ENCODE measurements at places on chromosomes 4 and X. TPM values are rescaled to one million over a fixed set of nuclear protein-coding genes. Genes with fewer than 3 reads are reported as not detected.

The LUZP4 gene
- total RNA-seq: not detected

The AKAP14 gene
- not detected for total RNA-seq

The IL2 gene
- not detected for total RNA-seq

The NDUFB11 gene
- total RNA-seq: 64.7 TPM

The RBMXL3 gene
- not detected for total RNA-seq

The ZNF182 gene
- total RNA-seq: 2.2 TPM

The SSX2 gene
- total RNA-seq: not detected

The CTAG1A gene
- total RNA-seq: not detected

The RPA4 gene
- total RNA-seq: 1.3 TPM

The ANXA10 gene
- total RNA-seq: 0.85 TPM

The DUSP9 gene
- total RNA-seq: under 0.01 TPM

The NEXMIF gene
- total RNA-seq: not detected

The MAGED4B gene
- total RNA-seq: 46.1 TPM

The SSX2B gene
- not detected for total RNA-seq

The ATOH1 gene
- total RNA-seq: not detected

The PSAPL1 gene
- not detected for total RNA-seq

The POU4F2 gene
- total RNA-seq: not detected

The RHOXF2B gene
- not detected for total RNA-seq

The TLR10 gene
- total RNA-seq: not detected

The GAGE1 gene
- total RNA-seq: not detected

The SERPINA7 gene
- total RNA-seq: not detected

The DCX gene
- not detected for total RNA-seq

The VCX gene
- total RNA-seq: not detected

The AGTR2 gene
- not detected for total RNA-seq

The ATP6AP1 gene
- total RNA-seq: 62.0 TPM

The PPP2R2C gene
- 0.66 TPM for total RNA-seq

The NPFFR2 gene
- 0.66 TPM for total RNA-seq

The BEX1 gene
- total RNA-seq: 1.4 TPM

The DCAF4L1 gene
- total RNA-seq: 0.09 TPM

The EDA2R gene
- total RNA-seq: 6.3 TPM

The CPLX1 gene
- 0.47 TPM for total RNA-seq

The GRIA3 gene
- 0.28 TPM for total RNA-seq

The CTAG1B gene
- total RNA-seq: not detected

The PARM1 gene
- total RNA-seq: 0.47 TPM

The ADH1B gene
- 0.47 TPM for total RNA-seq

The ZDHHC15 gene
- not detected for total RNA-seq

The NRK gene
- 0.28 TPM for total RNA-seq

The AMER1 gene
- 2.0 TPM for total RNA-seq

The GASK1B gene
- 99.3 TPM for total RNA-seq

The TMEM154 gene
- 3.9 TPM for total RNA-seq

The PASD1 gene
- total RNA-seq: not detected

The ZAR1 gene
- not detected for total RNA-seq

The RASL11B gene
- total RNA-seq: not detected

The ARSD gene
- 19.7 TPM for total RNA-seq

The ACTRT1 gene
- not detected for total RNA-seq

The RADX gene
- total RNA-seq: 0.09 TPM

The PACRGL gene
- total RNA-seq: 26.7 TPM

Data from endothelial cell of coronary artery (primary cell).